Spinal cord (tissue), 10 donors: ENCODE measurements at places on chromosomes 11 and 22. TPM values are rescaled to one million over a fixed set of nuclear protein-coding genes. Genes with fewer than 3 reads are reported as not detected.

SEC14L6 gene
- total RNA-seq, result 7.9 TPM

SYT9 gene
- 22.5 TPM for total RNA-seq

KCNK7 gene
- 0.20 TPM for total RNA-seq

IL18BP gene
- 3.8 TPM for total RNA-seq

MRGPRF gene
- 13.4 TPM for total RNA-seq

HSPB2 gene
- 3.0 TPM for total RNA-seq

HTR3B gene
- not detected for total RNA-seq

FJX1 gene
- 16.5 TPM for total RNA-seq

MPZL2 gene
- 50.6 TPM for total RNA-seq

ZNF215 gene
- total RNA-seq, result 2.5 TPM

DNA sequence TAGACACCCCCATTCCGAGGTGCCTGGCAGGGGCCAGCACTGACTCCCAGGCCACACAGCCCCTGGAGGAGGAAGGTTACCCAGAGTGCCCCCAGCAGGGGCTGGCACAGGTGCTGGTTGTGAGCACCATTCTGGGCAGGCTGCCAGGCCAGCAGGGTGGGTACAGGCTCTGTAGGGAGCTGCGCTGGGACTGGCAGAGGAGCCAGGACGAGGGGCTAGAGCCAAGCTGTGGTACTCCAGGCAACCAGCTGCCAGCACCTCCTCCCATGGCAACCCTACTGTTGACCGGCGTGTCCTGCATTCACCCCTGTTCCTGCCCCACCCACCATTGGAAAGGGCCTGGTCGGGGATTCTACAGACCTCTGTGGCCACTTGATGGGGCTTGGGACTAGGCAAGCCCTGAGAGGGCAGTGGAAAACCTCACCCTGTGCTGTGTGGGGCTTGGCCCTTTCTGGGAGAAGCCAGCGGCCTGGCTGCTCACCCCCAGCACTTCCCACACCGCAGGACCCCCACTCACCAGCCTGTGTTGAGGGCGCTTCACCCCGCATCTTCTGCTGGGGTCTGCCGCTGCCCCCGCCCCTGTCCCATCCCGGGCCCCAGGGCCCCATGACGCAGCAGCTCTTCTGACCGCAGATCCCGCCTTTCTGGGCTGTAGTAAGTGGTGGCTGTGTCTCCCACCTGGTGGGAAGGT, 1.9 kb downstream of the CLDN5 start:
- DNase-seq, result peak; percentile 78

GRCh38 chr22:40324468-40325305, 21.6 kb upstream of the ADSL start:
- DNase-seq, result no peak

DNA sequence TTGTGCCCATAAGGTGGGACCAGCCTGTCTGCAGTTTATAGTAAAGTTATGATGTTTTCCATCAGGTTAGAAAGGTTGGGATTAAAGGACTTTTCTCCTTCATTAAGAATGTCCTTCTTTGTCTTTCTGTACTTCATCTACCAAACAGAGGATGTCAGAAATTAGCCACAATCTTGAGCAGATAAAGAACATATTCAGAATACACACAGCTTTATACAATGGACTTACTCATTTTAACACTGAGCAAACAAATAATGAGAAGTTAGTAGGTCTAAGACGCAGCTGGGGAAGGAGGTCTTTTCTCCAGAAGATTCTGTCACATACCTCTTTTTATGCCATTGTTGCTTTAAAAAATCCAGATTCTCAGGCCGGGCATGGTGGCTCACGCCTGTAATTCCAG, 57.0 kb upstream of the CYP2D6 start:
- no peak for DNase-seq

DNA sequence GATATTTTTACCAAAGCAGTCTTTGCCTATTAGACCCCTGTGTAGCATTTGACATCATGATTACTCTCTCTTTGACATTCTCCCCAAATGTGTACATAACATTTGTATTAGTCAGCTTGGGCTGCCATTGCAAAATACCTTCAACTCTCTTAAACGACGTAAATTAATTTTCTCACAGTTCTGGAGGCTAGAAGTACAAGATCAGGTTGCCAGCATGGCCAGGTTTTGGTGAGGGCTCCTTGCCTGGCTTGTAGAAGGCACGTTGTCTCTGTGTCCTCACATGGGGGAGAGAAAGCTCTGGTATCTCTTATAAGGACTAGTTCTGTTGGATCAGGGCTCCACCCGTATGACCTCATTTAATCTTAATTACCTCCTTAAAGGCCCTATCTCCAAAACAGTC, 12.3 kb upstream of the DLAT start:
- DNase-seq, result no peak

- no peak for DNase-seq
Observed at GRCh38 chr11:106457727-106458126, 380.3 kb downstream of the AASDHPPT start.

DNA sequence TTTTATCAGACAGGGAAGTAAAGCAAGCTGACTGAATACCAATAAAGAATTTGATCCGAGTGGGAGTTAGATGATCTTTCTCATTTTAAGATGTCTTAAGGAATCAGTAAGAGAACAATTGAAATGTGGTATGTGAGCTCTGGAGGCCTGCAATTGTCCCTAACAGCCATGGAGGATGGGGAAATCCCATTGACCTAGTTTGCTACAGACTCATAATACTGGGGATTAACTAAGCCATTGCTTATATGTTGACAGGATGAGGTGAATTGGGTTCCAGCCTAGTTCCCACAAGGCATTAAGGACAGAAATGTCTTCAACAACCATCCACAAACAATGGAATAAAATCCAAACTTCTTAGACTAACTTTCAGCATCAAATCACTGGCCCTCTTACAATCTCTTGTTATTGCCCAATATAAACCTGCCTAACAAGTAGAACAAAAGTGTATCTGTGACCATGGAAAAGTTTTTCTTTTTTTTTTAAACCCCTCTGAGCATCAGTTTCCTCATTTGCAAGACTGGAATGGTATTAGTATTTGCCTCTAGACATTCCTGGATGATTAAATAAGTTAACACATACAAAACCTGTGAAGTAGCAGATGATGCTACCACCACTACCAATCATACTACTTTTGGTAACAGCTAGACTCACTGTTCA, 773.2 kb downstream of the DLG2 start:
- no peak for DNase-seq

DNA sequence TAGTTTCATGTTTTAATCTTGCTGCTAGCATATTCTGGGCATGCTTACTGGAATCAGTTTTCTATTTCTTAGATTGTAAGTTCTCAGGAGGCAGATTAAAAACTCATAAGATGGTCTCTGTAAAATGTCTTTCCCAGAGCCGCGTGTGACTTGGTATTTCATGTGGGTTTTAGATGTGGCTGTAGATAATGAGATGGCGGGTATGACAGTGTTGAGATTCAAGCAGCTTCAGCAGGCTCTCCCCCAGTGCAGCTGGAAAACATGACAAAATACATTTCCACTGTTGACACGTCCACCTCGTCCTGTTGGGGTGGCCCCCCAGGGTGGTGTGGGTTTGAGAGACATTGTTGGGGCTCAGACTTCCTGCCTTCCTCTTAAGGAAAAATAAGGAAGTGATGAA, 106.8 kb downstream of the KIRREL3 start:
- DNase-seq, result no peak

GRCh38 chr11:61545341-61545740, 35.5 kb downstream of the SYT7 start:
- DNase-seq, result no peak

GRCh38 chr11:3190600-3190999, 25.5 kb upstream of the OSBPL5 start:
- no peak for DNase-seq

GRCh38 chr11:43548916-43549315, 131.6 kb upstream of the HSD17B12 start:
- no peak for DNase-seq

DNA sequence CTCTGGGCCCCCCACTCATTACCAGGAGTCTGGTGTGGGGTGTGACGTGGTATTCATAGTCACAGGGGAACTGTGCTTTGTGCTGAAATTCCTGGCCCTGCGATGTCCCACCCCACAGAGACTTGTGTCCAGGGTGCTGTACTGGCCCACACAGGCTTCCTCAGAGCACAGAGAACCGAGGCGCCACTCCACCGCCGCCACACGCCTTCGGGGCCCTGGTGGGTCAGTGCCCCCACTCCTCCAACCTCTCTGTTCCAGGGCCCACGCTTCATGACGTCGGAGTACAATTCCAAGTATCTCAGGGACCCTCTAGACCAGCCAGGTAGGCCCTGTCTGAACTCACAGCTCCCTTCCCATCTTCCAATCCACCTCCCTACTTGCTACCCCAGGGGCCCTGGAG, 23.5 kb upstream of the LRRC10B start:
- no peak for DNase-seq

DNA sequence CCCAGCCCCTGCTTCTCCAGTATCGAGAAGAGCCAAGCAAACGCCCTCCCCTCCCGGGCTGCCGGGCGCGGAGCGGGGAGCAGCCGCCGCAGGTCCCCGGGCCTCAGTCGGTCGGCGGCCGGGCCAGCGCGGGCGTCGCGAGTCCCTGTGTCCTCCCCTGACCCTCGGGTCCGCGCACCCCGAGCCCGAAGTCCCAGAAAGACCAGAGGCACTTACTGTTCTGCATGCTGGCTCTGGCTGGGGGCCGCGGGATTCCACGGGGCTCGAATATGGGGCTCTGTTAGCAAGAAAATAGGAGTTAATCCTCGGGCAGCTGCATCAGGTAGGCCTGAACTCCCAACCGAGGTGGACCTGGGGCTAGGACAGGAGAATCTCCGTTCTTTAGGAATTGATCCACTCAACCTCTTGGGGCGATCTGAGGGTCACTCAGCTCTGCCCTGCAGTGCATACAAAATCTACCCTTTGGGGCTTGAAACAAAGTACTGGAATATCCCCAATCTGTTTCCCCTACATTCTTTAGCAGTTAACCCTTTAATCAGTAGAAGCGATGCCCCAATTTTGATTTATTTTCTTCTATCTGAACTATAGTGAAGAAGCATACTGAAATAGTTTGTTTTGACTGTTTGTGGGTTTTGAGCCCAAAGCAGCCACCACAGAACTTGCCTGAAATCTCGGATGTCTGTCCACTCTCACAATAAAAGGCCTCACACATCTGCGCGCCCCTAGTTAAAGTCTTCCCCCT, 4.8 kb downstream of the PAX6 start:
- DNase-seq, result no peak

DNA sequence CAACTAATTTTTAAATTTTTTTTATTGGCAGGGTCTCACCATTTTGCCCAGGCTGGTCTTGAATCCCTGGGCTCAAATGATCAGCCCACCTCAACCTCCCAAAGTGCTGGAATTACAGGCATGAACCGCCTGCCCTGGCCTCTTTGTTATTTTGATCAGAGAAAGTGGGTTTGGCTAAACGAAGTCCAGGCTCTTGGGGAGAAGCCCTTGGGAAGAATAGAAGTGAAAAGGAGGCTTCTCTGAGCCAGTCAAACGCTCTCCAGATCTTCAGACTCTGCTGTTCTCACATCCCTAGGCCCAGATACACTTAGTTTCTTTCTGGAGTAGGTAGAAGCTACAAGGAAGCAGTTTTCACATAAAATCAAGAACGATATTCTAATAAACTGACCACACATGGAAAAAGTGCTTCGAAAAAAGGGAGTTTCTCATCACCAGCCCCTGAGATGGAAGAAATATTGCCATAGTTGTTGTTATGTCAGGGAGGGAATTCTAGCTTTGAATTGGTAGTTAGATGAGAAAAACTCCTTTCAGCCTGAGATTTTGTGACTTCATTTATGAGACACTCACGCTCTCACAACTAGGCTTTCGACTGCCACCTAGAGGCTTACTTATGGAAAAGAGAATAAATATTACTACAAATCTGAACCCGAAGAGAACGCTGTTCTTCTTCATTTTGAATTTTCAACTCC, 41.7 kb upstream of the AQP11 start:
- DNase-seq, result peak; percentile 47

GRCh38 chr11:131977231-131977630, 606.8 kb downstream of the NTM start:
- no peak for DNase-seq

GRCh38 chr22:30664798-30665197, 2.9 kb downstream of the DUSP18 start:
- DNase-seq, result no peak

GRCh38 chr11:93131709-93132108, 66.1 kb downstream of the SLC36A4 start:
- no peak for DNase-seq

GRCh38 chr11:32312206-32312817, 123.0 kb downstream of the WT1 start:
- no peak for DNase-seq

- no peak for DNase-seq
Observed at GRCh38 chr11:75966537-75967287, 151.7 kb downstream of the UVRAG start.

- DNase-seq, result no peak
Observed at GRCh38 chr11:69634590-69634989, 6.4 kb upstream of the CCND1 start.

DNA sequence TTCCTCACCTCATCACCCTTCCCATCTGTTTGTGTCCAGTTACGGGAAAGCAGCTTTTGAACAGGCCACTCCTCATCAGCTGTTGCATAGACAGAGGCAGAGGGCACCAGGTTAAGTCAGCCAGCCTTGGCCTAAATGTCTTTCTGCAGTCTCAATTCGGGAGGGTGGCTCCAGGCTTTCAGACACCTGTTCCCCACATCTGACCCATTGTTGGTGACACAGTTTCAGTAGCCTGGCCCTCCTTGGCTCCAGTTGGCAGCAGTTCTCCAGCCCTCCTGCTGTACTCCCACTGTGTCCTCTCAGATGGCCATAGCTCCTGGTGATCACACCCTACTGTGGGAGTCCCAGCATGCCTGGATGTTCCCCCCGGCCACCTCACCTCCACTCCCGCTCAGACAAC, 70.8 kb upstream of the MYOD1 start:
- no peak for DNase-seq

DNA sequence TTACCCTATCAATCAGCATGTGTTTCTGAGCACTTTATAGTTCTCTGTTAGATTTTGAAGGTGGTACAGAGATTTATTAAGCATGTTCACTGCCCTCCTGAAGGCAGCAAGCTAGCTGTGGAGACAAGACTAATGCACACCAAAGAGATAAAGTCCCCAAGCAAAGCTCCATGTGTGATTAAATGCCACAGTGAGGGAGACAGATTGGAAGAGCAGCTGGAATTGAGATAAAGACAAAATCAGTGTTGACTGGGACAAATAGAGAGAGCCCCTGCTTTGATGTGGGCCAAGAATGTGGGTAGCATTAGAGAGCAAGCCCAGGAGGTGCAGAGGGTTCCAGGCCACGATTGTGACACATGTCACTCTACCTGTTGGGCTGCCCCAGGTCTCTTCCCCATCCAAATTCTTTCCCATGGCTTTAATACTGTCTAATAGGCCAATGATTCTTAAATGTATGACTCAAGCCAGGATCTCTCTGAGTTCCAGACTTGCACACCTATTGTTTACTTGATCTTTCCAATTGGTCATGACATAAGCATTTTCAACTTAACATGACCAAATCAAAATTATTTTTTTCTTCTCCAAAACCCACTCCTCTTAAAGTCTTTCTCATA, 60.1 kb upstream of the ZC3H12C start:
- no peak for DNase-seq
